ENCODE measurements at places on chromosomes 6 and 20. TPM values are rescaled to one million over a fixed set of nuclear protein-coding genes. Genes with fewer than 3 reads are reported as not detected.
A peak's percentile ranks its signal among the peaks of the same experiment; 100 is the strongest.

GRCh38 chr6:146770965-146771735, 172.4 kb downstream of the ADGB start:
- H3K4me1 ChIP-seq, result no peaks in the 10 kb centered on the region
- no peak overlapping the region for H3K4me3 ChIP-seq
- H3K36me3 ChIP-seq, result no peaks in the 10 kb centered on the region
- H3K27ac ChIP-seq, result no peak overlapping the region
- H3K27me3 ChIP-seq, result no peaks in the 10 kb centered on the region

STMN3 gene
- 27.4 TPM for polyA plus RNA-seq

- H3K27ac ChIP-seq, result no peak overlapping the region
- H3K4me3 ChIP-seq, result no peak overlapping the region
- no peaks in the 10 kb centered on the region for H3K4me1 ChIP-seq
- DNase-seq, result peak; percentile 6
These were observed 68.1 kb upstream of the SNRPB2 start for GRCh38 chr20:16661756-16662155.

GRCh38 chr6:142155895-142156757, 9.1 kb downstream of the VTA1 start:
- H3K4me3 ChIP-seq, result peak overlapping the region; percentile 38
- H3K36me3 ChIP-seq, result no peaks in the 10 kb centered on the region
- H3K27ac ChIP-seq, result peak overlapping the region; percentile 41
- H3K4me1 ChIP-seq, result peaks cover 6% of the 10 kb centered on the region
- H3K27me3 ChIP-seq, result no peaks in the 10 kb centered on the region
- DNase-seq, result peak; percentile 60

GRCh38 chr6:31559958-31560696, 12.0 kb upstream of the LTA start:
- no peak overlapping the region for H3K27ac ChIP-seq
- DNase-seq, result peak; percentile 37

DNA sequence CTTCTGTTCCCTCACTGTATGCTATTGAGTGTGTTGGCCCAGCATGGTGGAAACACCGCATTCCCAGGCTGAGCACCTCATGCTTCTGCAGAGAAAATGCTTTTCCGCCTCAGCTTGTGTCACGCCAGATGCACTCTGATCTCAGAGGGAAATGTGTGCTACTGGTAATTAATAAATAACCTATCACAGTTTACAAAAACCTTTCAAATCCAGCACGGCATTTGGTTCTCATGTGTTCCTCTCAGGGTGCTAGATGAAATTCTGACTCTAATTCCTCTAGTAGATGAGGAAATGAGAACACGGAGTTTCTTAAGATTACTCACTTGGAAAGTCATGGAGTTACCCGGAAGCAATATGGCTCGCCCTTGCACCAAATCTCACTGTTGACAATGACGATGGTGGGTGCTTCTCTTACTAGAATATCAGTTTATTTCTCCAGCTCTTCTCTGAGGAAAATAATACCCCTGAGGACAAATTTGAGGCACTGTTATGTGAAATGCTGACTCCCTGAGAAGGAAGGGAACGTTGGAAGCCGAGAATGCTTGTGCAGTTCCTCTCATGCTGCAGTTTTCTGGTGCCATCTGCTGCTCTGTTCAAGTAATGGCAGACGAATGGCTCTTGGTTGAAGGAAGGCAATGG, 116.6 kb downstream of the RNF144B start:
- peak; percentile 86 for DNase-seq
- no peaks in the 10 kb centered on the region for H3K36me3 ChIP-seq

HLA-DOB gene
- 0.49 TPM for polyA plus RNA-seq

SMIM8 gene
- 3.5 TPM for polyA plus RNA-seq

DNA sequence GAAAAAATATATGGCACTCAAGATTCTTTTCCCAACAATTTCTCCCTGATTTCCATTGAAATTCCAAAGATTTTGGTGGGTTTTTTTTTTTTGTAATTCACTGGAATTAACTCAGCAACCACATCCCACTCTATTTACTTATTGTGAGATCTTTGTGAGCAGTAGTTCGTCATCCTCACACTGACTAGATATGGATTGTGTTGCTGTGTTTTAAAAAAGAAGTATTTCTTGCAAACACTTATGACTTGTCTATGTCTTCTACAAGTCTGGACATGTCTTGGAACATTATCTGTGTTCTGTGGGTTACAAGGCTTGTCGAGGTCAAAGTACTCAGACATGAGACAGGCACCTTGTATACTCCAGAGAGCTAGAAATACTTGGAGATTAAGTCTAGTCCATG, 7.3 kb upstream of the TENT5A start:
- DNase-seq, result peak; percentile 90
- H3K27me3 ChIP-seq, result no peaks in the 10 kb centered on the region
- no peaks in the 10 kb centered on the region for H3K36me3 ChIP-seq
- H3K4me3 ChIP-seq, result no peak overlapping the region

- H3K27ac ChIP-seq, result no peak overlapping the region
- no peak for DNase-seq
- H3K27me3 ChIP-seq, result no peaks in the 10 kb centered on the region
- no peaks in the 10 kb centered on the region for H3K4me1 ChIP-seq
- no peak overlapping the region for H3K4me3 ChIP-seq
- H3K36me3 ChIP-seq, result no peaks in the 10 kb centered on the region
These were observed 258.3 kb upstream of the FOXQ1 start for GRCh38 chr6:1053586-1053985.

GRCh38 chr6:6861351-6861894, 246.3 kb upstream of the RREB1 start:
- no peak overlapping the region for H3K4me3 ChIP-seq
- H3K36me3 ChIP-seq, result no peaks in the 10 kb centered on the region
- no peak for DNase-seq
- no peaks in the 10 kb centered on the region for H3K27me3 ChIP-seq
- peaks cover 2% of the 10 kb centered on the region for H3K4me1 ChIP-seq

DNA sequence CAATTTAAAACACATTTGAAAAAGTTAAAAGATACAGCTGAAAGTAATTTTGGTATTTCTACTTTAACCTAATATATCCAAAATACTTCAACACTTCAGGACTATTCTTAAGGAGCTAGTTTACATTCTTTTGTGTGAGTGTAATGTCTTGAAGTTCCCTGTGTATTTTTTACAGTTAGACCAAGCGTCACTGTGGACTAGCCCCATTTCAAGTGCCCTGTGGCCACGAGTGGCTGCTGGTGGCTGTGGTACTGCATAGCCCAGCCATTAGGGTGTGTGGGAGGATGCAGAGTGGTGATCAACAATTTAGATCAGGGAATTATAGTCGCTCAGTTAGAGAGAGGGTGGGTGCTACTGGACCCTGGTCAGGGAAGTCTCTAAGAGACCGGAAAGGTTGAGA, 869 bp upstream of the CST5 start:
- no peak overlapping the region for H3K27ac ChIP-seq
- DNase-seq, result no peak
- H3K27me3 ChIP-seq, result no peaks in the 10 kb centered on the region
- no peaks in the 10 kb centered on the region for H3K36me3 ChIP-seq
- no peak overlapping the region for H3K4me3 ChIP-seq

SUMO4 gene
- not detected for polyA plus RNA-seq

DNA sequence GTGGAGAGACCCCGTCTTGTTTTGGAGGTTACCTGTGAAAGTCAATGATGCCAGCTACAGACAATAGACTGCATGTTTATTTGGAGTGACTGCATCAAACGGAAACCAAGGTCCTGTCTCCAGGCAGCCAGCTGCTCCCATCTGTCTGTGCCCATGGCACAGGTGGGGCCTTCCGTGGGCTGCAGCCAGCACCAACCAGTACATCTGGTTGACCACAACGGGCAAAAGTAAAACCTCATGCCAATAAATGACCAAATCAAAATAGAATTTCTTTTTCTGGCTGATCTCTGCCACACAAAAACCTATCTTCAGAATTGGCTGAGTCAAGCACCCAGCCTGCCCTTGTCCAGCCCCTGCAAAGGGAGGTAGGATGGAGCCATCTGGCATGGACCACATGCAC, 33.5 kb downstream of the DLL1 start:
- DNase-seq, result no peak
- no peak overlapping the region for H3K27ac ChIP-seq
- no peaks in the 10 kb centered on the region for H3K36me3 ChIP-seq
- H3K27me3 ChIP-seq, result no peaks in the 10 kb centered on the region

DNA sequence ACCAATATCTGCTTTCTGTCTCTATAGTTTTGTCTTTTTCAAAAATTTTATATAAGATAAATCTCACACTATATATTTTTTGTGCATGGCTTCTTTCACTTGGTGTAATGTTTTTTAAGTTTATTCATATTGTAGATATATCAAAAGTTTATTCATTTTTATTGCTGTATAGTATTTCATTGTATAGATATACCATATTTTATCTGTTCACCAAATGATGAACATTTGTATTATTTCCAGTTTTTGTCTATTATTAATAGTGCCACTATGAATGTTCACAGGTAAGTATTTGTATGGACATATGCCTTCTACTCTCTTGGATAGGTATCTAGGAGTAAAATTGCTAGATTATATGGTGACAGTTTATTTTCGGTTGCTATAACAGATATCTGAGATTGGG, 289.5 kb upstream of the CITED2 start:
- DNase-seq, result no peak
- no peaks in the 10 kb centered on the region for H3K4me1 ChIP-seq
- H3K27ac ChIP-seq, result no peak overlapping the region
- no peak overlapping the region for H3K4me3 ChIP-seq

DNA sequence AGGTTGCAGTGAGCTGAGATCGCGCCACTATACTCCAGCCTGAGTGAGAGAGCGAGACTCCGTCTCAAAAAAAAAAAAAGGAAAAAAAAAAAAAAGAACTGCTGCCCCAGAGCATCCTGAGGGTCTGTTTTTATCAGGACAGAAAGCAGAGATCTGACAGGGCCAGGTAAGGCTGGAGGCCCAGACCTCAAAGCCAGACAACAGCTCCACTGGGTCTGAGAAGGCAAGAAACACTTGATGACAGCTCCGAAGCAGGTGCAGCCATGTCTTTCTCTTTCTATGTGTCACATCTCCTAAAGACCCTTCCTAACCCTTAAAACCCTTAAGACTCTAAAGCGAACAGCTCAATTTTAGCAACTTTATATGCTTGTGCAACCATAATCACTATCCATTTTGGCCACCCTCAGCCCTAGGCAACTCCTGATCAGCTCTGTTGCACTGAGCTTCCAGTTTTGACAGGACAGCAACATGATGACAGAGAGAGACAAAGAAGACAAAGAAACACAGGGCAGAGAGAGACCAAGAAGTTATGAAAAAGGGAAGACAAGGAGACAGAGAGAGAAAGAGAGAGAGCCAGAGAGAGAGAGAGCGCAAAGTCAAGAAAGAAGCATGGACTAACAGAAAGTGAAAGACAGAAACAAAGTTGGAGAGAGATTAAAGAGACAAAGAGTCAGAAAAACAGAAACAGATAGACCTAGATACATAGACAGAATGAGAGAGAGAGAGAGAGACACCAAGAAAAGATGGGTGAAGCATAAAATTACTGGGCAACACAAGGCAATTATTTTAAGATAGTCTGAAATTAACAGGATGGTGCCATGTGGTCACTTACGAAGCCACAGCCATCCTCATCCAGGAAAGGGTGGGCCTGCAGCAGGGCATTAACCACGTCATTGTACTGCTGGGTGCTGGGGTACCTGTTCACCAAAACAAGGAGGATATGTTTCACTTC, 39.2 kb downstream of the SAMD3 start:
- no peaks in the 10 kb centered on the region for H3K27me3 ChIP-seq
- H3K4me1 ChIP-seq, result peaks cover 3% of the 10 kb centered on the region
- DNase-seq, result no peak
- H3K36me3 ChIP-seq, result no peaks in the 10 kb centered on the region
- no peak overlapping the region for H3K27ac ChIP-seq

- no peak overlapping the region for H3K4me3 ChIP-seq
- no peaks in the 10 kb centered on the region for H3K36me3 ChIP-seq
- no peaks in the 10 kb centered on the region for H3K27me3 ChIP-seq
- no peak overlapping the region for H3K27ac ChIP-seq
These were observed 2.4 kb downstream of the MYO6 start for GRCh38 chr6:75751443-75751842.

- no peaks in the 10 kb centered on the region for H3K27me3 ChIP-seq
- H3K4me1 ChIP-seq, result peaks cover 13% of the 10 kb centered on the region
- no peak overlapping the region for H3K27ac ChIP-seq
These were observed 7.0 kb downstream of the TMEM200A start for GRCh38 chr6:130372786-130373185.

DNA sequence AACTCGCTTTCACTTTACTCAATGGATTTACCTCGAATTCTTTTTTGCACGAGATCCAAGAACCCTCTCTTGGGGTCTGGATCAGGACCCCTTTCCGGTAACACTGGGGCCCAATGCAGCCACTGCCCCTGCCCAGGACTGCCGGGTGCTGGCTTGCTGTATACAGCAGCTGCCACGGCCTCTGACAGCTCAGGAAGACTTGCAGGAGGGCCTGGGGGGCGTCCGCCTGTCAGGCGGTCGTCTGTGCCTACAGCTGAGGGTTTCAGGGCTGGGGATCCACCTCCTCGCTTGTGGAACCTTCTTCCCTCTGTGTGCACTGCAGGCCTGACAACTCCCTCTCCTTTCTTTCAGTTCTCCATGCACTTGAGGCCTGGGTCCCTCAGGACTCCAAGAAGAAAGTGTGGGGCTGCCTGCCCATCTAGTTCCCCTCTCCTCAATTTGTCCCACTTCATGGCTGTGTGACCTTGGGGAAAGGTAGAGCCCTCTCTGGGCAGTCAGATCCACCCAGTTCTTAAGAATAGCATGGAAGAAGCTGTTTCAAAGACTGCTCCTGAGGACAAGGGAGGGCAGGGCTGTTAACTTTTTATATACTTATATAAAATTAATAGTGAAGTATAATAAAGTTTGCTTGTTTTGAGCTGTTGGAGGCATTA, 75.0 kb upstream of the LGSN start:
- H3K4me3 ChIP-seq, result no peak overlapping the region
- no peaks in the 10 kb centered on the region for H3K36me3 ChIP-seq
- H3K27me3 ChIP-seq, result no peaks in the 10 kb centered on the region
- H3K4me1 ChIP-seq, result no peaks in the 10 kb centered on the region

DNA sequence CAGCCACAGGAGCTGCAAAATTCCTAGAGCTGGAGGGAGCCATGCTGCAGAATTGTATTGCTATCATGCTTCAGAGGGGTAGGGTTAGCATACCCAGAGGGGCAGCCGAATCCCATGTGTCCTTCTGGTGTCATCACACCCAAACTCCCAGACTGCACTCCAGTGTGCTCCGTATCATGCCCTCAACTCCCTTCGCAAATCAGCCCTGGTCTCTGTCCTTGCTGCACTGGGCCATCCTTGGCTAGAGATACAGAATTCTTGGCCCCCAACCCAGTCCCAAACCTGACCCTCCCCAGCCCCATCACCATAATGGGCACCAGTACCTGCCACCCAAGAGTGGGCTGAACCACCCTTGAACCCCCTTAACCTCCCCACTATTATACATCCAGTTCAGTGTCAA, 138.3 kb downstream of the ANKRD60 start:
- H3K36me3 ChIP-seq, result no peaks in the 10 kb centered on the region
- no peak overlapping the region for H3K4me3 ChIP-seq
- no peak overlapping the region for H3K27ac ChIP-seq
- no peaks in the 10 kb centered on the region for H3K27me3 ChIP-seq
- DNase-seq, result no peak
- no peaks in the 10 kb centered on the region for H3K4me1 ChIP-seq

PRPH2 gene
- 6.3 TPM for polyA plus RNA-seq
